ENCODE measurements at places on chromosomes 12 and 14.

DNA sequence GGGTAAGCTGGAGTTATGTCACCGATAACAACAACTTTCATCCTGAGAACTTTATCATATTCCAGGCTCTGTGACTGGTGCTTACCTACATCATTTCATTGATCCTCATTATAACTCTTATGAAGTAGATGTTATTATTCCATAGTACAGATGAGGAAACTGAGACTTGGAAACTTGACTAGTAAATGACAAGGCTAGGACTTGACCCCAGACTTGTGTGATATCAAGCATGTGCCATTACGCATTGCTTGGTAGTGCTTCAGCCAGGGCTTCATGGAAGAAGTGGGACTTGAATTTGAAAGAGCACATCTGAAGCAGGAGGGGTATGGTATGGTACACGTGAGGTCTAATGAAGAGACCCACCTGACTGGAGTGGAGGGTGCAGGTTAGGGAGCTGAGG lies 11.9 kb downstream of the AVIL start:
- no peak for DNase-seq

DNA sequence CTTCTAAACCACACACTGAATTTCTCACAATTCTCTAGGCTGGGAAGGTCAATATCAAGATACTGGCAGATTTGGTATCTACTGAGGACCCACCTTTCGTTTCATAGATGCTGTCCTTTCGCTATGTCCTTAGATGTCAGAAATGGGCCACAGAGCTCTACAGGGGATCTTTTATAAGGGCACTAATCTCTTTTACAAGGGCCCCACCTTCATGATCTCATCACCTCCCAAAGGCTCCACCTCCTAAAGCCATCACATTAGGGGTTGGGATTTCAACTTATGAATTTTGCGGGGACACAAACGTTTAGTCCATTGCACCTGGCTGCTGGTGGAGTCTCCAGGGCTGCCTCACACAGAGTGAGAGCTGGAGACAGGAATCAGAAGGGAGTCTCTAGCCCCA lies 79.9 kb downstream of the ACACB start:
- DNase-seq = no peak

GRCh38 chr12:100398307-100398706 lies 41.4 kb downstream of the SLC17A8 start:
- no peak for DNase-seq

DNA sequence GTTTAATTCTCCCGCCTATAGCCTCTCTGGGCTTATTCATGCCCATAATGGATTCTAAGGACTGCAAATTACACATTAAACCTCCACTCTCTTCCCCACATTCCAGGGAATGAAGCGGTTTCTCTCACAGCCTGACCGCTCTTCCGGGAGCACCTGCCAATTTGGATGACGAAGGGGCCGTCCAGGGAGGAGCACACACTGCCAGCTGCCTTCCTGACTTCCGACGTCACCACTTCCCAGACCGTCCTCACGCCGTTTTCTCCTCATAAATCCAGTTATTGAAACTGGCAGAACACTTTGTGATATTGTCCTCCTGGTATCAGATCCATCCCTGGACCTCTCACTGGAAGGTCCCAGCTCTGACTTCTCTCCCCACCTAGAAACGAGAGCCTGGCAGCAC lies 87.6 kb downstream of the GCH1 start:
- peak; percentile 61 for DNase-seq

- no peak for DNase-seq
These were observed 1.9 kb upstream of the MYF5 start for GRCh38 chr12:80714846-80715245.

GRCh38 chr14:102728501-102728900 lies 48.7 kb upstream of the TRAF3 start:
- DNase-seq = no peak

GRCh38 chr12:57009949-57010626 lies 3.7 kb upstream of the ZBTB39 start:
- DNase-seq = no peak

- no peak for DNase-seq
These were observed 165.4 kb upstream of the TMEM260 start for GRCh38 chr14:56414236-56414635.

DNA sequence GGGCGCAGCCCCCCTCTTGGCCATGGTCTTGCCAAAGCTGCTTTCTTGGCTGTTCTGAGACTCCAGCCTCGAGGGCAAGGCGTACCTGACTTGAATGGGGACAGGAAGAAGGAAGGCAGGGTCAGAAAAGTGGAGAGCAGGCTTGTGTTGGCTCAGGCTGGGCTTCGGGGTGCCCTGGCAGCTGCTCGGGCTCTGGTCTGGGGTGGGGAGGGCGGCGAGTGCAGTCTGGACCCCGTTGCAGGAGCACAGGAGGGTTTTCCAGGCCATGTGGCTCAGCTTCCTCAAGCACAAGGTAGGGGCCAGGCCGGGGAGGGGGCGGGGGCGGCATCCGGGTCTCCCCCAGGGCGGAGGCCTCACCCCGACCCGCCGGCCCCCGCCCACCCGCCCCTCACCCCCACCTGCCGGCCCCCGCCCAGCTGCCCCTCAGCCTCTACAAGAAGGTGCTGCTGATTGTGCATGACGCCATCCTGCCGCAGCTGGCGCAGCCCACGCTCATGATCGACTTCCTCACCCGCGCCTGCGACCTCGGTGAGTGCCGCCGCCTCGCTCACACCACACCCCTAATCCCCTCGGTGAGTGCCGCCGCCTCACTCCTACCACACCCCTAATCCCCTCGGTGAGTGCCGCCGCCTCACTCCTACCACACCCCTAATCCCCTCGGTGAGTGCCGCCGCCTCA lies 4.2 kb downstream of the NOC4L start:
- no peak for DNase-seq

DNA sequence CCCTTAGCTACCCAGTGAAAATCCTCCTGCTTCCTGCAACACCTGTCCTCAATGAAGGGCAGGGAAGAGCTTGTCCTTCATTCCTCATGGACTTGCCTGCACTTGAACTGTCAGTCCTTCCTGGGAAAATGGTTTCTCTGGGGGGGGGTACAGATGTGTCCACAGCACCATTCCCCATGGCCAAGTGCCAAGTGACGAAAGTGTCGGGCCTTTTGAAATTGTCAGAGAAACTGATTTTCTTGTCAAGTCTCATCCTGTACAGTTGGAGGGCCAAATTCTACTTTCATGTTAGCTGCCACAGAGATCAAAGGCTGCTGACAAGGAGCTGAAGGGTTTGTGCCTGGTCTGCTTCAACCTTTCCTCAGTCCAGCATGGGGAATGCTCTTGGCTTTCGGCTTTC lies 179.5 kb upstream of the PARP11 start:
- DNase-seq = no peak

GRCh38 chr14:50784683-50785456 lies 46.1 kb downstream of the NIN start:
- no peak for DNase-seq

- DNase-seq = no peak
These were observed 1.6 kb upstream of the WIF1 start for GRCh38 chr12:65122703-65123102.

- no peak for DNase-seq
These were observed 34.1 kb upstream of the SPTSSA start for GRCh38 chr14:34496007-34496678.

- DNase-seq = no peak
These were observed 138.5 kb downstream of the FUT8 start for GRCh38 chr14:65550779-65551643.

GRCh38 chr12:116697305-116697704 lies 40.6 kb downstream of the SPRING1 start:
- no peak for DNase-seq

DNA sequence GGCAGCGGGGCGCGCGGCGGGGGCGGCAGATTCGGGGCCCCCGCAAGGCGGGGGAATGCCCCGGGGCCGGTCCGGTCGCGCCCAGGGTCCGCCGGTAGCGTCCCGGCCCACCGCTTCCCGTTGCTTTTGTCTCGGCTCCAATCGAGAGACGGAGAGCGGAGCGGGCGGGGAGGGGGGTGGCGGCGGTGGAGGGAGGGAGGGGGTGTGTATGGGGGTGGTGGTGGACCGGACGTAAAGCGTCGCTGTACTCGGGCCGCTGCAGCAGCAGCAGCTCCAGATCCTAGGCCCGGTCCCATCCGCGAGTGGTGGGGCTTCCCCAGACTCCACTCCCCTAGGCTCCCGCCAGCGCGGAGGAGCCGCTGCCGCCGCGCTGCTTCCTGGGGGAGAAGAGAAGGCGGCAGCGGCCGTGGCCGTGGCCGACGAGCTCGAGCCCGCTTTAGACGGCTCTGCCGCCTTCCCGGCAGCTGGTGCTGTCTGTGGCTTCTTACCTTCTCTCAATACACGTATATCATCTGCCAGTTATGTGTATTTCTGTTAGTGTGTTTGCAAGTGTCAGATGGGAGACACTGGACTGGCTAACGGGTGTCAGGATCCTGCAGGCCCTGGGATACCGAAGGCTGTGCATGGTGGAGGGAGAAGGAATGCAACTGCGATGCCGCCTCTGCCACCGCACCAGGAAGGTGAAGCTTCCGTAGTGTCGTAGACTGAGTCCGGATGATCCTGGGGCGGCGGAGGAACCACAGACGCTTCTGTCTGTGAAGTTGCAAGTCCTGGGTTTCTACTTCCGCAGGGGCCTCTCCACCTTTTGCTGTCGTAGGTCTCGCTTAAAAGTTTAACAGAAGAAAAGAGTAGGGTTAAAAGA lies 508 bp downstream of the CNOT2 start:
- DNase-seq = peak; percentile 87

DNA sequence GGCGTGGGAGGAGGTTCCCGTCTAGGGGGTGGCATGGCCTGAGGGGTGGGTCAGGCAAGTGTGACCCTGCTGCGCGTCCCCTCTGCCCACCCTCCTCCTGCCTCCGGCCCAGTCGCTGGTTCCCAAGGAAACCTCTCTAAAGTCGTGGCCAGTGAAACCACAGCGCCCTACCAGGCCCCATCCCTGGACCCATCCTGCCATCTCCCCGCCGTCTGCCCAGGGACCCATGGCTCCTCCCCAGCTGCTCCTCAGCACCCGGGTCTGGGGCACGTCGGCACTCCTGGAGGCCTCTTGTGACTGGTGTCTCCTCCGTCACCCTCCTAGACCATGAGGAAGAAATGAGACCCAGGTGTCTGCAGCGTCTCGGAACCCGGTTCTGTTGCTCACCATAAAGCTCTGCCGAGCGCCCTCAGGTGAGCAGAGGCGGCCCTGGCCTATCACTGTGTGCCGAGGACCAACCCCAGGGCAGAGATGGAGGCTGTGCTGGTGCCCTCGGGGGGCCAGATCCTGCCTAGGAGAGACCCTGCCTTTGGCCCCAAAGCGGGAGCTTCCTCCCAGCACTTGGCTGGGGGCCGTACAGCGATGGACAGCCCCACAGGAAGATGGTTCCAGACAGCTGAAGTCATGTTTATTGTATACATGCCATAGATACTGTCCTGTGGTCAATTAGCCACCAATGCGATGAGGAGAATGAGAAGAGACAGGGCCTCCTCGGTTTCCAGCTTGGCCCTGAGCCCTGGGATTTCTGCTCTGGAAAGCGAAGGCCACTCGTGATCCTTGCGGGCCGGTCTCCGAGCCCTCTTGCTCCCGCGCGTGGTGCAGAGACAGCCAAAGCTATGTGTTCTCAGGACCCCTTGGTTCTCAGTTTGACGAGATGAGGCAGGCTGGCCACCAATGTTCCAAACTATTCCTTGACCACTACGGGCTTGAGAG lies 222.5 kb upstream of the RTL1 start:
- peak; percentile 45 for DNase-seq

- no peak for DNase-seq
These were observed 88.6 kb downstream of the EPS8 start for GRCh38 chr12:15700595-15700994.

DNA sequence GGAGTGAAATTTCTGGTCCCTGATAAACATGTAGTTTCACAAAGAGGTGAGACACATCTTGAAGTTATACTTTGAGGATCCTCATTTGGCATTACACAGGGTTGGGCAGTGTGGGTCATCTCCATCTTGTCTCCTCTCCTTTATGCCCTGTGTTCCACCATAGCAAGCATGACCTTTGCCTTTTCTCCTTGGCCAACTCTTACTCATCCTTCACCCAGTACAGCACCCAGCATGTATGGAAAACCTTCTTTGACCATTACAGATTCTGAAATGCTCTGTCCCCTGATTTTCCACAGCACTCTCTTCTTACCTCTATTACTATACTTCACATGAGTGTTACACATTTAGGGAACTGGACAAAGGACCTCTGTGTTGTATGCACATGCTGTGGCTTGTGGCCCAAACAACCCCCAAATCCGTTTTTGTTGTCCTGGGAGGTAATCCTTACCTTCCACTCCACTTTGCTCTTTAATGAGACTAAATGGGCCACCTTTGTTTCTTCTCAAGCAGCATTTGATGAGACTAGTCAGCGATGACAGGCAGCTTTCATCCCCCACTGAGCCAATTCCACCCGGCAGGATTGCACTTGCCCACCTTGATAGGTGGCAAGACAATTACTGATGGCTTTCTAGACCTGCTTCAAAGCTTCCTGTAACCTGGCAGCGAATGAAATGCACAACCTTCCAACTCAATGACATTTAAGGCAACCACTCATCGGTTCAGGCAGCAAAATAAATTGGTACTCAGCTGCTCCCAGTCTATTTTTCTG lies 163.5 kb downstream of the MON2 start:
- DNase-seq = no peak

DNA sequence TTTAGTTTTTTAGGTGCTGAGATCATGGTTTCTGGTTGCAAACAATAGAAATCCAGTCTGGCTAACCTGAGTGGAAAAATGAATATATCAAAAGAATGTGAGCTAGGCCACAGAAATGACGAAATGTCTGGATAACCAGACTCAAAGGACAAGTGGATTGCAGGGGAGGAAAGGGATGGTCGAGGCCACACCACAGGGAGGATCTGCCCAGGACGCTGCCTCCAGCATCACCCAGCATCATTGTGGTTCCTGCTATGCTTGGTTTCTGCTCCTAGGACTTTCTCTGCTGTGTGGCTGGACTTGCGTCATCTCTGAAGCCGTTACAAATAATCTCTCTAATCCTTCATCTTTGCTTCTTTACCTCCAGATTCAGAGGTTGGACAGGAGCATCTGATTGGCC lies 80.4 kb downstream of the TTC8 start:
- no peak for DNase-seq

- DNase-seq = no peak
These were observed 510 bp downstream of the EIF2S1 start for GRCh38 chr14:67360470-67361206.

- DNase-seq = peak; percentile 10
These were observed 19.6 kb downstream of the CLMN start for GRCh38 chr14:95300002-95300696.

- DNase-seq = no peak
These were observed 350.7 kb downstream of the RMST start for GRCh38 chr12:97813301-97813700.

GRCh38 chr14:75156901-75157300 lies 19.5 kb downstream of the TMED10 start:
- DNase-seq = no peak

GRCh38 chr14:73290279-73290678 lies 53.0 kb downstream of the PAPLN start:
- no peak for DNase-seq

GRCh38 chr14:50067723-50068495 lies 48.5 kb downstream of the VCPKMT start:
- no peak for DNase-seq

- no peak for DNase-seq
These were observed 15.1 kb downstream of the MVK start for GRCh38 chr12:109588461-109589239.
